ENCODE measurements at places on chromosomes 6 and 20.

- no peak for DNase-seq
These were observed 80.2 kb downstream of the AFDN start for GRCh38 chr6:167906899-167907298.

DNA sequence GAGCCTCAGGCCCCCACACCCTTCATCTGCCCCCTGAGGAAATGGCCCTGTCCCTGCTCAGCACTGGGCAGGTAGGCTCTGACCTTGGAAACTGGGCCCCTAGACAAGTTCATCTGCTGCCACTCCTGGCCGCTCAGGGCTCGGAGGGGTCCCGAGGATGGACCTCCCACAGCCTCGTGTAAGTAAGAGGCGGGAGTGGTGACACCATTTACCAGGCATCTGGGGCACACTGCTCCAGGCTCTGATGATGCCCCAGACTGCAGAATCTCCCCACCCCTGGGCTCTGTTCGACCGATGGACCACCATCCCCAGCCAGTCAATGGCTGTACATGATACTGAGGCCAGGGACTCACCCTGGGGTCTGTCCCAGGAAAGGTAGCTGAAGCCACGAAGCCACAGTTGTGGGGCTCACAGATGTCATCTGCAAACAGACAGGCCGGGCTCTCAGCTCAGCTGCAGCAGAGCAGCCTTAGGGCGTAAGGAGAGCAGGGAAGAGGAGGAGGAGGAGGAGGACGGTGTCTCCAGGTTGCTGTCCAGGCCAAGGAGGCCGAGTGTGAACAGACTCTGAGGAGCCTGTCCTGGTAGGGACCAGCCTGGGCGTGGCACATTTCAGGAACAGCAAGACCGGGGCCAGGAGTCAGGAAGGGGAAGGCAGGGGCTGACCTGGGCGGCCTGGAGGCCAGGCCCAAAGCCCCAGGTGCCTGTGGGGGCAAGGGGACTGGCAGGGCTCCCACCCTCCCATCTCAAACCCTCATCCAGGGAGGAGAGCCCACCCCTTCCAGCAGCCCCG is 300.4 kb downstream of the TAF4 start:
- DNase-seq: no peak

DNA sequence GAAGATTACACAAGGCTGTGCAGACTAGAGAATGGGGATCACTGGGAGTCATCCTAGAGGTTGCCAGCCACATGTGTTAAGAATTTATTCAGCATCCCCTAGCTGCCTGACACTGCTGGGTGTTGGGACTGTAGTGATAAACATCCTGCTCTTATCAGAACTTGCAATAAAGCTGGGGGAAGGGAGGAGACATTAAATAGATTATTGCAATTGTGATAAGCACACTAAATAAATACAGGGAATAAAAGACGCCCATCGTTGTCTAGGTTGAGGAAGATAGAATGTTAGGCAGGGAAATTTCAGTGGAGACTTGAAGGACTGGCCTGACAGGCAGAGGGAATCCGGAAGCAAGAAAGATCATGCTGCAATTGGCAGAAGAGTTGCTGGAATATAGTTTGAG is 33.2 kb upstream of the TRAM2 start:
- DNase-seq: no peak

DNA sequence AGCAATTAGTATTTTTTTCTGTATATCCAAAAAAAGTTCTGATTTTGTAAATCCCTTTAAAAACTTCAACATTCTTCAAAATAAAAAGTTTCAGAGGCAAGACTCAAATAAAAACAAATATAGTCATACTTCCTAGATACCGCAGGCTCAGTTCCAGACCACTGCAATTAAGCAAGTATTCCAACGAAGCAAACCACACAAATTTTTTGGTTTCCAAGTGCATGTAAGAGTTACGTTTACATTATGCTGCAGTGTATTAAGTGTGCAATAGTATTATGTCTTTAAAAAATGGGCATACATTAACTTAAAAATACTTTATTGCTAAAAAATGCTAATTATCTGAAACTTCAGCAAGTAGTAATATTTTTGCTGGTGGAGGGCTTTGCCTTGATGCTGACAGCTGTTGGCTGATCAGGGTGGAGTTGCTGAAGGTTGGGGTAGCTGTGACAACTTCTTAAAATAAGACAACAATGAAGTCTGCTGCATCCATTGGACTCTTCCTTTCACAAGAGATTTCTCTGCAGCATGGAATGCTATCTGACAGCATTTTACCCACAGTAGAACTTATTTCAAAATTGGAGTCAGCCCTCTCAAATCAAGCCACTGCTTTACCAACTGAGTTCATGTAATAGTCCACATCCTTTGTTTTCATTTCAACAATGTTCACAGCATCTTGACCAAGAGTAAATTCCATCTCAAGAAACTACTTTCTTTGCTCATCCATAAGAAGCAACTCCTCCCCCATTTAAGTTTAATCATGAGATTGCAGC is 46.0 kb downstream of the PHIP start:
- DNase-seq: no peak

- peak; percentile 10 for DNase-seq
These were observed 704 bp downstream of the TOP1 start for GRCh38 chr20:41029150-41029901.

DNA sequence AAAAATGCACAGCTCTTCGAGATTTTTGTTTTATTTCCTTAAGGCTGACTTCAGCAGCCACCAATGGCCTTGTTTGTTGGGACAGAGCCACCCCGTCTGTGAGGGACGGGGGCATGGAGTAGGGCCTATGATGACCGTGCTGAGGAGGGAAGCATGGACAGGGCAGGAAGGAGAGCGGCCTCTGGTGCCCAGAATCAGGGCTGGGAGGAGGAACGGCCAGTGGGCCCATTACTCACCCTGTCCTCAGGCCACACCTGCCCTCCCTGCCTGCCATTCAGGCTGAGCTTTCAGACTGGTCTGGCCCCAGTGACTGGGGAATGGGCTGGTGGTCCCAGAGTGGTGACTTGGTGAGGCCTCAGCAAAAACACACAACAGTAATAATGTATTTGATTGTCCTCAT is 104.4 kb downstream of the SMOC2 start:
- DNase-seq: no peak

DNA sequence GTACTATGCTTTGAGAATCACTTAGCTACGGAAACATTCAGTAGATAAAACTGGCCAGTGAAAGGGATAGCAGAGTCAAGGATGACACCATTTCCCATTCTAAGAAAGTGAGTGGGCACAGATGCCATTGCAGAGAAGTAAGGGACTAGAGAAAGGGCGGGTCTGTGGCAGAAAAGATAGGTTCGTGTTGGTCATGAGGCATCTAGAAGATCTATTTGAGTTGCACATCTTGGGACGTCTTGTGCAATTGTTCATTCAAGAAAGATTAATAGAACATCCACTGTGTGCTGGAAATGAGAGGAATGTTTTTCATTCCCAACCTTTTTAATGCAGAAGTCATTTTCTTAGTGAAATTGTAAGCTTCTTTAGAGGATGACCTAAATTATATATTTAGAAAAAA is 161.7 kb downstream of the PLCB1 start:
- DNase-seq: no peak

GRCh38 chr6:129055796-129056195 is 172.9 kb downstream of the LAMA2 start:
- DNase-seq: no peak

DNA sequence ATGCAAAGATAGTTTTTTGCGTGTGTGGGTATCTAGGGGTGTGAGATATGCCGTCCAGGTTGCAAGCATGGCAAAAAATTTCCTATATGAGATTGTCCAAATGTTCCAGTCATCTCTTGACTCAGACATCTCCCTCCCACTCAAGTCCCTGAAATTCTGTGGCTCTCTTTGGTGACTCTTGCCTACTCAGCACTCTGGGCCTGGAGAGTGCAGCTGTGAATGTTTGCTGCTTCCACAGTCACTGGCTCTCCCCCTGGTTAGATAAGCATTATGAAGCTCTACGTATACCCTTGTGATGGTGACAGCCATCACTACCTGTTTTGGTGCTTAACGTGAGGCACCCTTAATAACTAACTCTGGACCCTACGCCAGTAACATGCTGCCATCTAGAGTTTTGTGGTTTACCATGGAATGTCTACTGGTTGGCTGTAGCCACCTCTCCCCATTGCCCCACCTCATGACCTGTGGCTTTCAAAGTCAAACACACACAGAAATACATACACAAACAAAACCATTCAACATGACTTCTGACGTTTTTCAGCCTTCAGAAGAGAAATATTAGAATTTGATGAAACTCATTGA is 621.9 kb upstream of the CITED2 start:
- no peak for DNase-seq

GRCh38 chr6:8149350-8149749 is 47.0 kb upstream of the EEF1E1 start:
- DNase-seq: no peak
